Sciatic nerve (tissue), 2 donors: ENCODE measurements at places on chromosomes 2 and 18.

DNA sequence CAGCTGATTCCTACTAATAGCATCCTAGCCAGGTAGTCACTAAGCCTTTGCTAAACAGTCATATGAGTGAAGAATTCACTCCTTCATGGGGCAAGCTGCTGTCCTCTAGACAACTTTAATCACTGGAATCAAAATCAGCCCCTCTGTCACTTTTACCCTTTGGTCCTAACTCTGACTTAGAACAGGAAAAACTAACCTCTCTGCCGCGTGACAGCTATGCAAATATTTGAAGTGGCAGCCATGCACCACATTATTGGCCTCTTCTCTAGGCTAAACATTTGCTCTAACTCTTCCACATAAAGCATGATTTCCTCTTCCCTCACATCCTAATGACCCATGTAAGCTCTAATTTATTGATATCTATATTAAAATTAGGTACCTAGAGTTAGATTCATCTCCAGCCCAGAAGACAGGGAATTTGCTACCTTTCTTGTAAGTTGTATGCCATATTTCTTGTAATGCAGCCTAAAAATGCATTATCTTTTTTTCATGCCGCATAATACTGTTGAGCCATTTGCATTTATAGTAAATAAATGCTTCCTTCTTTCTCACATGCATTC is 12.8 kb upstream of the ONECUT2 start:
- DNase-seq: no peak

GRCh38 chr2:36338827-36339145 is 16.8 kb upstream of the CRIM1 start:
- DNase-seq: no peak

DNA sequence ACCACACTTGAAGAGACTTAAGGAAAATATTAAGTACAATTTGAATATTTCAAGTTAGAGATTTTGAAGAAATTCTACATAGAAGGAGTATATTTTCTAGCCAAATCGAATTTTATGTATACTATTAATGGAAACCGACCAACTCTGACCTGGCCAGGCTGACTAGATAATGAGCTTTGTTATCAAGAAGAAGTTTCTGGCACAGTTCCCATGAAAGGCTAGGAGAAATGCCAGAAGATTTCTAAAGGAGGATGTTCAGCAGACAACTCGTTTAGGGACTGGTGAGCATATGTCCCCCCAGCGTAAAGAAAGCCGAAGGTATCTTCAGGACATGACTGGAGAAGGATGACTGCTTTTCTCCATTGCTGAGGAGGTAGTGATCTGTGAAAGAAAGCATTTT is 127.3 kb downstream of the DIS3L2 start:
- no peak for DNase-seq

- no peak for DNase-seq
These were observed 67.3 kb downstream of the CRACDL start for GRCh38 chr2:98868548-98869271.

DNA sequence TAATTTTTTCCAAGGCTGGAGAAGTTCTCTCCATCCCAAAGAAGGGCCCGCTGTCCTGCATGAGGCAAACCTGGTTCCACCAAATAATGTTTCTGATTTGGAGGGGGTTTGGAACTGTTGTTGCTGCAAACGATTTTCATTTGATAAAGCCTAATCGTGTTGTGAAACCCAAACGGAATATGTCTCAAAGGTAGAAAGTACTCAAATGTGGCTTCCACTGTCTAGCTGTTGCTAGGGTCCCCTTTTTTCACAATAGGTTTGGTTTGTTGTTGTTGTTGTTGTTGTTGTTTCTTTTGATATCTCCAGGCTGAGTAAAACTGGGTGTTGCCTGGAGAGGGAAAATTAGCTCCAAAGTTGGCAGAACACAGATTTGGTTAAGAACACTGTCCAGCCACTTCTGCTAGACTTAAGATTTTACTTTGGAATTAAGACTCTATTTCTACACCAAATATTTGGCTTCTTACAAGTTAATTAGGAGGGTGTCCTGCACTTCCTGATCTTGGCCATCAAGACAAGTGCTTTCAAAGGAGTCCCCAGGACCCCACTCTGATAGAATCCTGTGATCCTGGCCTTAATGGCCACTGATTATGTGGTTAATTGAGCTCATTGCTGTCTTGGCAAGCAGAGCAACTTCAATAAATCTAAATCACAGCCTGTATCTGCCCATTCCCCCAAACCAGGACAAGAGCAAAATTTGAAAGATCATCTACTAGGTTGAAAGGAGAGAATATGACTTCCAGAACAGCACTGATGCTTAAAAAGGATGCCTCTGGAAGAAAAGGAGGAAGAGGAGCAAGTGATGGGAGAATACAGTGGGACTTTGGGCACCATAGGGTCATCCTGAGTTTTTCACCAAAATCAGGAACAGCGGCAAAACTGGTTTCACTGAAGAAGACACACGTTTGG is 3.3 kb upstream of the HOXD13 start:
- no peak for DNase-seq

DNA sequence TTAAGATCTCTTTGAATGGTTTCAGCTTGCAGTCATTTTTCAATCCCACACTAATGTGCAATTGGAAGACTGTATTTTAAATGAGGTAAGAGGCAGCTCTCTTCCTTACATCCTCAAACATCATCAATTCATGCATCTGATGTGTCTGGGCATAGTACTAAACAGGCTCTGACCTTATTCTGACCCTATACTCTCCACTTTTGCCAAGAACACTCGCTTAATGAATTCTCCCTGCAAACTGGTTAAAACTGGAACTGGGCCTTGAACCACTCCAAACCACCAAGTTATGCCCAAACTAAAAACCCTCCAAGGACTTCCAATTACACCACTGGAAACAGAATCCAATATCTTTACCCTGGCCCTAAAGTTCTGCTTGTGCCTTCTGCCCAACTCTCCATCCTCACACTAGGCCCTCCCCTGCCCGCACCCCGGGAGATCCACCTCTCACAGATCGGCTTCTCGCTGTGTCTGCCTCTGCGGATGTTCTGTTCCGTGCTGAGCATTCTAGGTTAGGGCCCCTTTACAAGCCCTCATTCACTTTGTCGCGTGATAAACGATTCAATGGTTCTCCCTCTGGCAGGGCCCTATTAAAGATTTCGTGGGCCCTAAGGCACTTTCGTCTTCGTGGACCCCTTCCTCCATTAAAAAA is 1.2 kb downstream of the M1AP start:
- DNase-seq: no peak

DNA sequence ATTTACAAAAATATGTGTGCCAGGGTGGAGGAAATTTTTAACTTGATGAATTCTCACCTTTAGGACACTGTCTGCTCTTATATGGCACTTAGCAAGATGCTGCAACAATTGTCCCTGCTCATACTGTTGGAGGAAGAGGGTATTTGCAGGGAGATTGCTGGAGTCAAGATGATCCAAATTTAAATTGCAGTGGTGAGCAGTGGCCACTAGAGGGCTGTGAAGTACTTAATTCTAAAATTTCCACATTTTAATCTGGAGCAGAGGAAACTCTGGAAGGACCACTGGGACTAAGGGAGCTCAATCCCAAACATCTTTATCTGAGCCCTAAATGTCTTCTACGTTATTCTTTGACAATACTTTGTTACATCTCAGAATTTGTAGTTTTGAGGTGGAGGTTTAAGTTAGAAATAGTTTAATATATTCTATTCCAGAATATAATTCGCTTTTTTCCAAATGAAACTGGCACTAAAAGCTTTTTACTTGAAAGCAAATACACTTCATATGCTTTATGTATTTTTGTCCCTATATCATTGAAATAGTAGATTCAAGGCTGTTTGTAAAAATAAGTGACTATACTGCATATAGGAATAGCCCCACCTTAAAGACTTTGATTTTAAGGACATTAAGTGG is 33.0 kb upstream of the PTH2R start:
- DNase-seq: no peak

DNA sequence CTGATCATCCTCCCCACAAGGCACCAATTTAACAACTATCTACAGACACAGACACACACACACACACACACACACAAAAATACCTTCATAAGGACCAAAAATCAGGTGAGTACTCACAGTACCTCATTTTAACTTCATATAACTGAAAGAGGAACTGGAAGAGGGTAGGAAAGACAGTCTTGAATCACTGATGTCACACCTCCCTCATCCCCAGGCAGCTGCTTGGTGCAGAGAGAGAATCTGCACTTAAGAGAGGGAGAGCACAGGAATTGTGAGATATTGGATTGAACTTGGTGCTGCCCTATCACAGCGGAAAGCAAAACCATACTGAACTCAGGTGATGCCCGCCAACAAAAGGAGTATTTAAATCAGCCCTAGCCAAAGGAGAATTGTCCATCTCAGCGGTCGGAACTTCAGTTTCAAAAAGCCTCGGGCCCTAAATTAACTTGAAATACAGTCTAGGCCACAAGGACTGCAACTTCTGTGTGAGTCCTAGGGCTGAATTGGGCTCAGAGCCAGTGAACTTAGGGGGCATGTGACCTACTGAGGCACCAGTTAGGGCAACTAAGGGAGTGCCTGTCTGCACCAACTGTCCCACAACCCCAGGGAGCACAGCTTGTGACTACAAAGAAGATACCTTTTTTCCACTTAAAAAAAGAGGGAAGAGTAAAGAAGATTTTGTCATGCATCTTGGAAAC is 211.1 kb downstream of the LRATD1 start:
- DNase-seq: no peak

GRCh38 chr18:63971320-63972001 is 1.6 kb downstream of the SERPINB8 start:
- DNase-seq: no peak

DNA sequence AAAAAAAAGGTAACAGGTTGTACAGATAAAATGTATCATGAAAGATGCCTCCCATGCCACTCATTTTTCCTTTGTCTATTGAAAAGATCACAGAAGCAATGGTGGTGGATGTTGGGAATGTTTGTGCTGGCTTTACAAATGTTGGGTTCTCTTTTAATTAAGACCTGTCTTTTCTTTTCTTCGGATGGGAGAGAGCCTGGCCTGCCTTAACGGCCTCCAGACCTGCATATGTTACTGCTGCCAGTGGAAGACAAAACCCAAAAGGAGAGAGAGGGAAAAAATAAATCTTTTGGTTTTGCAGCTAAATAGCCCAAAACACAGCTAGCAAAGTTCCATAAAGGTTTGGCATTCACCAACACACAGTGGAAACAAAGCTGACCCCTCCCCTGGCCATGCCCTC is 50.5 kb upstream of the FZD7 start:
- no peak for DNase-seq

GRCh38 chr2:29848566-29849310 is 72.6 kb downstream of the ALK start:
- DNase-seq: no peak

- no peak for DNase-seq
These were observed 801.0 kb downstream of the TDRD15 start for GRCh38 chr2:21924640-21925285.

DNA sequence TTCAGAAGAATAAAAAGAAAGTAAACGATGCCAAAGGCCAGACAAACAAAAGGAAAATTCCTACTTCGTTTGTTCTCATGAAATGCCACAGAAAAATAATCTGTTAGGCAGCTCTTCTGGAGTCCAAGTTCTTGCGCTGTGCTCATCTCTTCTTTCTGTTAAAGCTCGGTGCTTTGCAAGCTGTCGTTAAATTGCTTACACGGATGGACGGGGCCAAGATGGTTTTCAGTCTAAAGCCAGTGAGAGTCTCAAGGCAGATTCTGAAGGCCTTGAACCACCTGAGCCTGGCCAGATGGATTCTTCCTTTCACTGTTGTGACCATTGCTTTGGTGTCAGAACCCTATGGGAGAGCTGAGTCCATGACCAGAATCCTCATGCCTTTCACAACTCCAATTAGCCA is 97.6 kb upstream of the RMDN2 start:
- DNase-seq: no peak

DNA sequence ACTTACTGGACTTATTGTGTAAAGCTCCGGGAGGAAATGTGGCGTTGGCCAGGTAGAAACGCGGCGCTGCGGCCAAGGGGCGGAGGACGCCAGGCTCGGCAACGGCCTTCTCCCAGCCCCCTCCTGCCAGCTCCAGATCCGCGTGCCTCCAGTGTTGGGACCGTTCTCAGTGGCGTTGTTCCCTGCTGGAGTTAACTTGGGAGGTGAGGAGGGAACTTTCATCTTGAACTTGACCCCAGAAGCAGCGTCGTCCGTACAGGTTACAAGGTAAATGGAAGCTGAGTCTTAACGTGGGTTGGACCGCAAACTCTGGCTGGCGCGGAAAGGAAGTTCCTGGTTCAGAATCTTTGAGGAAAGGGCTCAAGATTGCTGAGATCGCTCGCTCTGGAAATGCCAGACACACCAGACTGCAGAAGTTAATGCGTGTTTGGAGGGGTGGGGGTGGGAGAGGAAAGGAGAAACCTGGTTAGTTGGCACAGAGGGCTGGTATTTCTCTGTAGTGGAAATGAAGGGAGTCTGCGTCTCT is 1.3 kb downstream of the TANC1 start:
- peak; percentile 65 for DNase-seq

DNA sequence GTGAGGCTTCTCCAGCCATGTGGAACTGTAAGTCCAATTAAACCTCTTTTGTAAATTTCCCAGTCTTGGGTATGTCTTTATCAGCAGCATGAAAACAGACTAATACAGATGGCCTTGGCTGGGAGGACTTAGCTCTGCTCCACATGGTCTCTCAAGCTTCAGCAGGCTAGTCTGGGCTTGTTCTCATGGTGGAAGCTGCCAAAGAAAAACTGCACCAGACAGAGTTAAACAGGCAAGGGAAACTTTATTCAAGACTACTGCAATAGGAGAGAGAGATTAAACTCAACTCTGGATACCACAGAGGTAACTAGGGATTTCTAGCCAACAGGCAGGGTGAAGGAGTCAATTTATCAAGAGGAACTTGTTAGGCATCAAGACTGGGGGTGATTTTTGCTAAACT is 142.1 kb downstream of the CABLES1 start:
- DNase-seq: no peak

- no peak for DNase-seq
These were observed 218.6 kb downstream of the IRS1 start for GRCh38 chr2:226581004-226581403.
